ENCODE measurements at places on chromosomes 1 and 21.

DNA sequence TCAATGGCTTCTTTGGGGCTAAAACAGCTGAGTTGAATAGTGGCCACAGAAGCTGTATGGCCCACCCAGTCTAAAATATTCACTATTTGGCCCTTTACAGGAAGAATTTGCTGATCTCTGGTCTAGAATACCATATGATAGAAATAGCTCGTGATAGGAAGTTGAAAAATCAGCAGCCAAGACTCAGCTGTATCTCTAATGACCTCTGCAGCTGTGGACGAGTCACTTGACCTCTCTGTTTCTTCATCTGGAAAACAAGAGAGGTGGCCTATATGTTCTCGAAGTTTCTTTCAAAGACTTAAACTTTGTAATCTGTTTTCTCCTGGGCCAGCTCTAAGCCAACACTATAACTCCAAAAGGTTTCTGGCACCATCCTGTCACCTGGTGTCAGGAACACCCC, 129.2 kb downstream of the ZBTB18 start:
- no peak for DNase-seq

DNA sequence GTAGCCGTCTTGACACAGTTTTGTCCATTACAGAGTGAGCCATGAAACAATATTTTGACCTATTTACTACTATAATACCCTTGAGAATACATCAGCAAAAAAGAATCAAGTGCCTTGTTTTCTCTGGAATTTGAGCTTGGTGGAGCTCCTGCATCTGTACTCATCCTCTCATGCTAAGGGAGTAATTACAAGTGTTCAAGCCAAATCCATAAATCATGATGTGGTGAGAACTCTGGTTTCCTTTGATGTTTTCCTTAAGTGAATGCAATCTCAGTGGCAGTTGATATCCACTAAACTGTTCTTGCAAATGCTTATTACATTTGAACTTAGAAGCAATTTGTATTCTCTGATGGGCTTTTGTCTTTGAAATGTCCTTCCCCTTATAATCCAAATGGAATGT, 824.6 kb upstream of the TMPRSS15 start:
- no peak for DNase-seq

GRCh38 chr21:46220275-46220810, 8.2 kb downstream of the LSS start:
- DNase-seq = no peak

DNA sequence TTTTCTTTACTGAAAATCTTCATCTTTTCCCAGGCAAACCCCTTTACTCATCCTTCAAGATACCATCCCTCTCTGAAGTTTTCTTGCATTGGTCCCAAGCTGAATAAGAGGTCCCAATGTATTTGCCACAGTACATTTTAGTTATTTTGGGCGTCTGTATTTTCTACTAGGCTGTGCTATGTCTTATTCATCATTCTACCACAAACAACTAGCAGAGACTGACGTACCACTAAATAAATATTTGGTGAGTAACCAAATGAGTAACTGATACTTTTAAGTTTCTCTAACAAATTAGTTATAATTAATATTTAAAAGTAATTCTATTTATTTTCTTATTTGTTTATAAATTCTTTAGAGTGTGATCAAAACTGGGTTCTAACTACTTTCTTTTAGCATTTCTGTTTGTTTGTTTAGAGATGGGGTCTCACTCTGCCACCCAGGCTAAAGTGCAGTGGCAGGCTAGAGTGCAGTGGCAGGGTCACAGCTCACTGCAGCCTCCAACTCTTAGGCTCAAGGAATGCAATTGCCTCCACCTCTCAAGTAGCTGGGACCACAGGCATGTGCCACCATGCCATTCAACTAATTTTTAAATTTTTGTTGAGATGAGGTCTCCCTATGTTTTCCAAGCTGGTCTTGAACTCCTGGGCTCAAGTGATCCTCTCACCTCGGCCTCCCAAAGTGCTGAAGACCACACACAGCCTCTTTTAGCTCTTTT, 33.1 kb downstream of the NDC1 start:
- no peak for DNase-seq
